ENCODE measurements at places on chromosomes 5 and 9.

- DNase-seq = no peak
Measured at GRCh38 chr5:129172580-129172979, 78.0 kb downstream of the ISOC1 start.

- no peak for DNase-seq
Measured at GRCh38 chr9:34059954-34060353, 11.3 kb upstream of the UBAP2 start.

DNA sequence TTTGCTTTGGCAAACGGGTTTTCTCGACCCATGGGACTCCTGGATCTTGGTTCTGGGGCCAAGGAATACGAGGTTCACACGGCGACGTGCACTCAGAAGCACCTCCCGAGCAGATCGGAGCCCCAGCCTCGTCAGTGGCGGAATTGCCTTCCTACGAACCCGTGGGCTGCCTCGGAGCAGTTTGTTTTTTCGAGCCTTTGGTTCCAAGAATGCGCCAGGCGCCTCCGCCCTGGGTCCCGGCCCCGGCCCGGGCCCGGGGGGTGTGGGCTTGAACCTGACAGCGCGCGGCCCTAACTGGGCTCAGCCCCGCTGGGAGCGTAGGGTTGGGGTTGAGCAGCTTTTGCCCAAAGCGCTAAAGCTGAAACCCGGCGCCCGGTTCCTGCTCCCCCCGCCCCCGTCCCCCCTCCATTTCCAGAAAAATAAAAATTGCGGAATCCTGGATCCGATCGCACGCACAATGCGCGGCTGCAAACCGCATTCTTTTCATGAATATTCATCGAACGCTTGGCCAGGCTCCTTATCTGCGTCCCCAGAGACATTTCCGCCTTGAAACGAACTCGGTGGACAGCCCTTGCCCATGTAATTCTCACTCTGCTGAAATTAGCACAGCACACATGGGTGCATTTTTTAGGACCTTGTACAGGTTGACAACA is 1.0 kb downstream of the BASP1 start:
- DNase-seq = no peak

DNA sequence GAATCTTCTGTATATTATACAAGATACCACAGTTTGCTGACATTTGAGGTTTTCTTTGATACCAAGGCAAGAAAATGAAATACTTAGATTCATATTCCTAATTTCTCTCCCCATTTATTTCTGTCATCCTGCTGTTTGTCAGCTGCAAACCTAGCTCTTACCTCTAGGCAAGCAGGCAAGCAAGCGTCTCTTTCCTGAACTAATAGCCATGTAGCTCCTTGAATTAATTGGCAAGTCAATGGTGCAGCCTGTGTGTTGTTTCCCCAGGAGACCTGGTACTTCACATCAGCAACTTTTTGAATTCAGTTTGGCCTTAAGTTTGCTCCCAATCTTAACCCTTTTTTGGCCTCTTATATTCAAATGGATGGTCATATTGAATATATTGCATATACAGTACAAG is 573.6 kb upstream of the ARRDC3 start:
- DNase-seq = no peak

DNA sequence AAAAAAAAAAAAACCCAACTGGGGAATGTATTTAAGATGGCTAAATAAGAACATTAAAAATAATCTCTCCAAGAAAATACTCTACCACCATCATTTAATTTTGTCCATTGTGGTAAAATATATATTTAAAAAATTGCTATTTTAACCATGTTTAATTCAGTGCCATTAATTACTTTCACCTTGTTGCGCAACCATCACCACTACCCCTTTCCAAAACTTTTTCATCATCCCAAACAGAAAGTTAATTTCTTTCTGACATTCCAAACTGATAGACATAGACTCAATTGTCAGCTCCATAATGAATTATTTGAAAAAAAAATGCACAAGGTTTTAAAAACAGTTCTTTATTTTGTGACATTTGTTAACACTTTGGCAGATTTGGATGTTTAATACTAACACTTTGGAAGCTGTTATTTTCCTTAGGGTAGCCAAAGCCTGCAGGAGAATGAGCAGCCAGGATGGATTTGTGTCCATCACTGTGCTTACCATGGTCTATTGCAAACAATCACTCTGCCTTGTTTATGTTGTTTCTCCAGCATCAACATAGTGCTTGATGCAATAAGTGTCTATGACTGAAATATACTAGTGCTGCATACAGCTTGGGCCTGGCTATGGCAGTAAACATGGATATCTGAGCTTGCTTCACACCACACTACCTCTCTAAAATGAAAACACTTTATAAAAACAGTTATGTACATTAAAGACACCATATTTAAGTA is 62.7 kb downstream of the HAPLN1 start:
- no peak for DNase-seq

DNA sequence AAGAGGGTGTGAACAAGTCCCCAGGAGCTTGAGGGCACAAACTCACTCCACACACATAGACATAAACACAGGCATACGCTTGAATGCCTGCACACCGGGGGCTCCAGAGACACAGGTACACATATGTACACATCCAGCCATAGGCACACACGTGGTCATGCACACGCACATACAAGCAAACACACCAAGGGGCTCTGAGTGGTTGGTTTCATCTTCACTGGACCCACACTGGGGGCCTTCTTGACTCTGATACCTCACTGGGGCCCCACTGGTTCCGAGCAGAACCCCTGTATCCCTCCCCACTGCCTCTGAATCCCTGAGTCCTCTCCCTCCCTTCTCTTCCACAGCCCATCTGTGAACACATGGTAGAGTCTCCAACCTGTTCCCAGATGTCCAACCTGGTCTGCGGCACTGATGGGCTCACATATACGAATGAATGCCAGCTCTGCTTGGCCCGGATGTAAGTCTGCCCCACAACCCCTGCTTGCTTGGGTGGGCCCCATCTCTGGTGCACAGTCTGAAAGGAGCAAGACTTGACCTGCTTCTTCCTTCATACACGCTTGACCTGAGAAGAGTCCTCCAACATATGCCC is 6.4 kb downstream of the SPINK4 start:
- DNase-seq = no peak

GRCh38 chr5:168920019-168920810 is 341.0 kb upstream of the PANK3 start:
- DNase-seq = no peak

All from stimulated activated CD4-positive, alpha-beta T cell treated with anti-CD3 and anti-CD28 coated beads, TNF-alpha, amount 100 ng/mL, for 4 hours (primary cell).